ENCODE measurements at places on chromosomes 12 and 14.

DNA sequence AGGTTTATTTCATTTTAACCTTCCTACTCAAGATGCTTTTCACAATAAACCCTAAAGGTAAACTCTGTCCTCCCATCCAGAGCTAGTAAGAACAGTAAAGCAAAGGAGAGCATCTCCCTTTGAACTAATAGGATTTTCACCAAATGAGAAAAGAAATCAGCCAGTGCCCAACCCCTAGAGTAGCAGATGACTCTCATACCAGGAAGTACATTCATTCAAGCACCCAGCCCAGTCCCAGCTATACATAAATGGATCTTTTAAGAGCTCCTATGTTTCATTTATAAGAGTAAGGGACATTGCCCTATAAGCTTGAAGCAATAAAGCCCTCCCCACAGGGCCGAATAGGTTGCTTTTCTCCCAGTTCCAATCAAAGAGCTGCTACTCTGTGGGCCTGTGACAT is 7.6 kb downstream of the BAZ2A start:
- no peak for DNase-seq

DNA sequence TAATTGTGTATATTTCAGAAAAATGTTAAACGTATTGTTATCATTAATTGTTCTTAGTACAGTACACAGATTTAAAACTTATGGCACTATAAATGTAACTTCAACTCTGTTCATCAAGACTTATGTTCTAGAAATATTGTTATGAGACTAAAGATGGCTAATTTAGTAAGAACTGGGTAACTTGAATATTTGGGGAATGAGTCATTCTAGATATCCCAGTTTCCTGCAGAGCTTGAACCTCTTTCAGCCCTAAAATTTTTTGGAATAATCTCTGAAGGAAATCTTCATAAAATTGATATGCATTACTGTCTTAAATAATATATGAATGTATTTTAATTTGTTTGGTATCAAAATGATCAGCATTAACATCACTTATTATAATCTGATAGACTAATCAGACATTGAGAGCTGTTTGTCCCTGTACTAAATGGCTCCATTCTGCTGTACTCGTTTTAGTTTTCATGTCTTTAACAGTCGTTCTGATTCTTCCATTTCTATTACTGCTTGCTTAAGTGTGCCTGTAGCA is 87.1 kb downstream of the VEZT start:
- no peak for DNase-seq

DNA sequence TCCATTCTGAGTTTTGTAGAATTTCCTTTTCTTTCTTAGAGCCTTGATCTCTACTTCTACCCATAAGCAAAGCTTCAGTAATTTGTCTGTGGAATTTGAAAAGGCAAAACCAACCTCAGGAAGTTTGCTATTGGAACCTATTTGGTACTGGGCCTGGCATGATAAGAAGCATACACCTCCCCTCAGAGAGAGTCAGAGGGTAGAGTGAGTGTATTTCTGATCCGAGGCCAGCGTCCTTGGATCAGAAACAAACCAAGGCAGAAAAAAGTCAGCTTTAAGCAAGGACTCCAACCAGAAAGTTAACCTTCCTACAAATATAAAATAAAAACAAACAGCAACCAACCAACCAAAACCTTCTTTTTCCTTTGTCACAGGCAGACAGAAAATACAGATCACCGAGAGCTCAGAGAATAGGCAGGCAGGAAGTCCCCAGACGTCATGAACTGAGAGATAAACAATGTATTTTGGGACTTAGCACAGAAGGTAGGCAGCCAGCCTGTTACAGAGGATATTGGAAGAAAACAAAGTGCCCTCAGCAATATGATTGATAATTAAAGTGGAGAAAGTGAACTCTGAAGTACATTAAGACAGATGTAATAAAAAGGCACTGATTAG is 141.5 kb downstream of the NEDD1 start:
- no peak for DNase-seq

DNA sequence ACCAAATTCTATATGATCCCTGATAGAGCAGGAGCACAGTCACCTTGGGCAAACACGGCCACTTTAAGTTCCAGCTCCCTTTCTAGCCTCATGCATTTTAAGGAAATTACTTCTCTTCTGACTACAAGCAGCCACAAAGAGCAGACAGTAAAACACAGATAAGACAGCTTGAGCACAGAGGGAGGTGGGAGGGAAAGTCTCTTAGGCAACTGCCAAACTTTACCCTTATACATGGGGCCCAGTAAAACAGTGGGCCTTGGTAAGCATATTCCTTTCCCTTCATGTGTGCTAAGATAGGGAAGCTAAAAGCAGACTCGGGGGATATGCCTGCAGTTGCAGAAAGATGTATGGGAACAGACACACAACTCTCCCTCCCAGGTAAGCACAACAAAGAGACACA is 235.9 kb downstream of the CPNE8 start:
- DNase-seq, result no peak

DNA sequence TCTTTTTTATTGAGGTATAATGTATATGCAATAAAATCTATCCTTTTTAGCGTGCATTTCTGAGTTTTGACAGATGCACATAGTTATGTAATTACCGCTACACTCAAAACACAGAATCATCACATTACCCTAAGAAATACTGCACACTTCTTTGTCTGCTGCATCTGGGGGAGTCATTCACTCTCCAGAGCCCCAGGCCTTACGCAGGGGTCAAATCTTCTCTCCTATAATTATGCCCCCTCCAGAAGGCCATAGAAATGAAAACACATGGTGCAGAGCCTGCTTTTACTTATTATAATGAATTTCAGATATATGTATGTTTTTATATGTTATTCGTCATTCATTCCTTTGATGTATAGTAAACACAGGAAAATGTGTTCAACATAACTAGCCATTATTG is 296.5 kb upstream of the TMEM132C start:
- no peak for DNase-seq

DNA sequence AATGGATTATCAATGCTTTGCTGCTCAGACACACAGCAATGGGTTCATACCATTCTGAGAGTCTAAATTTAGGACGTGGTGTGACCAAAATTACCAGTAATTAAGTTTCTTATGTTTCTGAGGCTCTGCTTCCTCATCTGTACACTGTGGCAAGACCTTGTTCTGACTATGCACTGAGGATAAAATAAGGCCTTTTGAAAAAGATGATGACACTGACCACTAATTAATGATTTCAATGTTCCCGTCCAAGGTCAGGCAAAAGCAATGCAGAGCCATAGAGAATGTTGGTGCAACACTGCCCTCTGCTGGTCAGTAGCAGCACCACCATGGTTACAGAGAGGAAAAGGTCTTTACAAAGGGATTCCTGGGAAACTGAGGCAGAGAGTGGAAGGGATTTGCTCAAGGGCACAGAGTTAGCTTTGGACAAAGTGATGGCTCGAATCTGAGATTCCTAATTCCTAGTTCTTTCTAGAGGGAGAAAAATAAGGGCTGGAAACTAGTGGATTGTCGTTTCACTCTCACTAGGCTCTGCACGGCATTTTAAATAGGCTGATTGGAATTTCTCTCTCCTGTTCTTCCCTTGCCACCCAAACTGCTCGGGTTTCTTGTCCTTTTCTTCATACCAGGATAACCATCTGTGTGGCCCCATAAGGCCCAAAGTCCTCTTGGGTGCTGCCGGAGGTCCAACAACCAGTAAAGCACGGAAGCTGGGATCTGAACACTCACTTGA is 22.3 kb upstream of the P2RX7 start:
- DNase-seq, result peak; percentile 64

- DNase-seq, result no peak
These were observed 241.3 kb upstream of the TMEM132C start for GRCh38 chr12:128025589-128026245.

- no peak for DNase-seq
These were observed 32.5 kb downstream of the MMP17 start for GRCh38 chr12:131860472-131861260.

GRCh38 chr14:70754991-70755390 is 54.3 kb downstream of the MAP3K9 start:
- DNase-seq, result no peak

- DNase-seq, result no peak
These were observed 7.5 kb downstream of the SLC8A3 start for GRCh38 chr14:70181276-70181675.

DNA sequence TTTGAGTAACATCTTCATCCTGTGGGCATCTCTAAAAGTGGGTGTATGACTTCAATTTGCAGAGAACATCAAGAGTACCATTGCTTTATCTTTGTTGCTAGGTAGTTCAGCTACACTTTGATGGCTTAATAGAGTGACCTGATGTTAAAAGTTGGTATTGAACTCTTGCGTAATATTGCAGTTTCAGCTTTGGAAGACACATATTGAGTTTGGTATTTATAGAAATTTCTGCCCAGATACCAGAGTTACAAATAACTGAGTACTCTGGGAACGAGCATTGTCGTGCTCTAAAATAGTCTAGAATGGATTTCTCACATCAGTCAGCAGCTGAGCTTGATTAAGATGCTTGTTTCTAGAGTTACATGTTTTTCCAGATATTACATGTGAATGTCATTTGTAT is 24.8 kb upstream of the AKAP5 start:
- DNase-seq, result no peak

- no peak for DNase-seq
These were observed 391.3 kb downstream of the EMP1 start for GRCh38 chr12:13587721-13588390.

- no peak for DNase-seq
These were observed 49.8 kb upstream of the ANO6 start for GRCh38 chr12:45166056-45166455.

DNA sequence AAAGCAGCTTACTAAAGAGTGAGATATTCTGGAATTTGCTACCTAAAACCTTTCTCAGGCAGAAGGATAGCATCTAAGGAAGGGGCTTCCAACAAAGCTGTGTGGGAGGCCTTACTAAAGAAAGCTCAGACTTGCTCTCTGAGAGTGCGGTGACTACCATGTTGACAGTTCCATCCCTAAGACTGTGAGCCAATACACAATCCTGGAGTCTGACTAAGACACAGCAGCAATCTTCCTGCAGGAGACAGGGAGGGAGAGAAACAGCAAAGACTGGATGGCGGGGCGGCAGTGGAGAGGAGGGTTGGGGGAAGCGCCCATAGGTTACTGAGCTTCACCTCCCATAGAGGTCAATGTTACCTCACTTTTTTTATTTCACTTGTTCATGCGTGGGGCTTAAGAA is 70.9 kb downstream of the KITLG start:
- DNase-seq, result no peak

DNA sequence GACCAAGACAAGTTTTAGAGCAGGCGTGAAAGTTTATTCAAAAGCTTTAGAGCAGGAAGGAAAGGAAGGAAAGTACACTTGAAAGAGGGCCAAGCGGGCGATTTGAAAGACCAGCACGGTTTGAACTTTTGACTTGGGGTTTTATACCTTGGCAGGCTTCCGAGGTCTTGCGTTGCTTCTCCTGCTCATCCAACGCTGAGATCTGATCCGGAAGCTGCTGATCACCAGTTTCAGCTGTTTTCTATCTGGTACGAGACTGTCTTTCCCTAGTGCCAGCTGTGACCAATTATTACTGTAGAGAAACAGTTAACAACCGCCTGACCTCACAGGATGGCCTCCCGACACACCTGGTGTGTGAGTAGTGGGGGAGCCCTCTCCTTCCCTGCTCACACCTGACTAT is 20.6 kb upstream of the SNRPF start:
- DNase-seq, result no peak

GRCh38 chr14:92597906-92598905 is 84.6 kb downstream of the RIN3 start:
- DNase-seq, result no peak

DNA sequence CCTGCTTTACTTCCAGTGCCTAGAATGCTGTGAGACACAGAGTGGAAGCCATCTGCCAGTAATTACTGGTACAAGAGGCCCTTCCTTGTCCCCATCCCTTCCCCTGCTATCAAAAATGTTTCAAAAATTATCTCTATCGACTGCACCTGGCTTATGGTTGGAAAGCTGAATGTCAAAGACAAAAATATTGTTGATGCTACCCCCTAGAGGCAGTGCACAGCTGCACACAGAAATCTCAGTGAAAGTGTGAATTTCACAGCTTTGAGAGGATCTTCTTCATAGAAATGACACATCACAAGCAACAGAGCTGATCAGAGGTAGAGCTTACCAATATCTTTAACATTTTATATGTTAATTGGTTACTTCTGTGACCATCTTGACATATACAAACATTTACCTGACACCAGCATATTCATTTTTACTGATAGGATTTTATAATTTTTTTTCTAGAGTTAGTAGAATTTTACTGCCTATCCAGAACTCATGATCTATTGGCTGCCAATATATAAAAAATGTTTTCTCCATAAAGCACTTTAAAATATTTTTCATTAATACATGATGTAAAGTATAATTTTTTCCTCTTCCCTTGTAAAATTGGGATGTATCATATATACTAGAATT is 138.0 kb downstream of the AACS start:
- DNase-seq, result no peak

DNA sequence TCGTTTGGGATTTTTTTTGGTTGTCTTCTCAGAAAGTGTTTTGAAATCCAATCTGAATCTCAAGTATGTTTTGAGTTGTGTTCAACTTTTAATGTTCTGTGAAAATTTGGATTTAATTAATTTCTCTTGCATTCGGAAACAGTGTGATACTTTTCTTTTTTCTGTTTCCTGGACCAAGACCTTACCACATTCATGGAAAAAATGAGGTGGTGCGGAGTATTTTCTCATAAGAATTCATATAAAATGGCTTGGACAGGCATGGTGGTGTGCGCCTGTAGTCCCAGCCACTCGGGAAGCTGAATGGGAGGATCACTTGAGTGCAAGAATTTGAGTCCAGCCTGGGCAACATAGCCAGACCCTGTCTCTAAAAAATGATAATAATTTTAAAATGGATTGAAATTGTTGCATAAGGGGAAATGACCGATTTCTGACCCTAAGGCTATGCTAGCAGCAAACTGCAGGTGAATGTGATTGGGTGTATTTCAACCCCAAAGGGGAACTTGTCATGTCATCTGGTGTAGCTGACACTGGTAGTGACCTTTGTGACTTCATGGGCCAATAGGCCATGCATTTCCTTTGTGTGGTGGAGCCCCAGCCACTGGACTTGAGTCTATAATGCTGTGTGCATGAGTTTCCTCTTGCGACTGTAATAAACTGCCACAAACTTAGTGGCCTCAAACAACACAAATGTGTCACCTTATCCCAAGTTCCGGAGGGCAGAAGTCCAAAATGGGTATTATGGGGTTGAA is 123.5 kb upstream of the RFLNA start:
- DNase-seq, result no peak

GRCh38 chr14:96088911-96089310 is 49.7 kb downstream of the C14orf132 start:
- DNase-seq, result no peak

DNA sequence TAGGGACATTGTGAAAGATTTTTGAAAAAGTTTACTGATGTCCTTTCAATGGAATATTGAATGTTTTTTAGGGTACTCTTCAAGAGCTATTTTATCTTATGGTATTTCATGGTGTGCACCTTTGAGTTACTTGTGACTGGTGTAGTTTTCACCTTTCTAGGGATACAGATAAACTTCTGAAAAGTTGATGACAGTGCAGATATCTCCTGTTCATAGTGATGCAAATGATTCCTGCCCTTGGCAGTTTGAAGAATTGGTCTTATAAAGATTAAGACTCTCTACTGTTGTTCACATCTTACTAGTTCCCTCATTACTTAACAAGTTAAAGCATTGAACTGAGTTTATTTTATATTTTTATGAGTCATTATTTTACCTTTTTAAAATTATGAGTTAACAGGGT is 408.9 kb downstream of the TRHDE start:
- no peak for DNase-seq

Data from stimulated activated CD4-positive, alpha-beta T cell treated with anti-CD3 and anti-CD28 coated beads, Interleukin-1b, Interleukin-23, amount 100 ng/mL, for 4 hours (primary cell).